ENCODE measurements at places on chromosomes 7 and 10. TPM values are rescaled to one million over a fixed set of nuclear protein-coding genes. Genes with fewer than 3 reads are reported as not detected.

The C10orf105 gene
- polyA plus RNA-seq = not detected

The ST8SIA6 gene
- 0.47 TPM for polyA plus RNA-seq

The USP6NL gene
- polyA plus RNA-seq = 2.2 TPM

The HPSE2 gene
- not detected for polyA plus RNA-seq

The PPP3CB gene
- polyA plus RNA-seq = 6.2 TPM

The HOXA10 gene
- polyA plus RNA-seq = not detected

The CTAGE4 gene
- polyA plus RNA-seq = not detected

The FKBP6 gene
- polyA plus RNA-seq = not detected

The NEURL1 gene
- polyA plus RNA-seq = 0.76 TPM

The TSPAN12 gene
- not detected for polyA plus RNA-seq

The ACTA2 gene
- 0.92 TPM for polyA plus RNA-seq

The TLX1 gene
- not detected for polyA plus RNA-seq

The GFRA1 gene
- not detected for polyA plus RNA-seq

The SLC35B4 gene
- 14.7 TPM for polyA plus RNA-seq

The GPR37 gene
- not detected for polyA plus RNA-seq

The TMEM140 gene
- 29.4 TPM for polyA plus RNA-seq

The SRGN gene
- 118 TPM for polyA plus RNA-seq

The CYP2C19 gene
- polyA plus RNA-seq = not detected

The LRRTM3 gene
- not detected for polyA plus RNA-seq

The CHST15 gene
- polyA plus RNA-seq = 0.32 TPM

The PNLIP gene
- polyA plus RNA-seq = not detected

The OPN4 gene
- not detected for polyA plus RNA-seq

The WEE2 gene
- polyA plus RNA-seq = not detected

The GIMAP1 gene
- 75.4 TPM for polyA plus RNA-seq

The GRK5 gene
- 16.4 TPM for polyA plus RNA-seq

The NPY4R2 gene
- not detected for polyA plus RNA-seq

The NME8 gene
- polyA plus RNA-seq = not detected

The ARPC1A gene
- 101 TPM for polyA plus RNA-seq

The TAS2R5 gene
- polyA plus RNA-seq = 0.90 TPM

The SORCS3 gene
- polyA plus RNA-seq = 0.66 TPM

The OR2A1 gene
- polyA plus RNA-seq = 1.0 TPM

The TWNK gene
- polyA plus RNA-seq = 18.9 TPM

The NPTX2 gene
- polyA plus RNA-seq = not detected

The CPXM2 gene
- not detected for polyA plus RNA-seq

The FAM25G gene
- not detected for polyA plus RNA-seq

The ZDHHC6 gene
- 29.9 TPM for polyA plus RNA-seq

The ASIC3 gene
- not detected for polyA plus RNA-seq

The CCDC126 gene
- 12.3 TPM for polyA plus RNA-seq

The CPA1 gene
- polyA plus RNA-seq = not detected

The GIMAP4 gene
- polyA plus RNA-seq = 762 TPM

The FAS gene
- polyA plus RNA-seq = 3.0 TPM

The BTBD16 gene
- not detected for polyA plus RNA-seq

The NUTM2A gene
- not detected for polyA plus RNA-seq

The PMS2 gene
- polyA plus RNA-seq = 8.4 TPM

The ASZ1 gene
- polyA plus RNA-seq = not detected

The SP8 gene
- not detected for polyA plus RNA-seq
